CMK (cell line): ENCODE measurements at places on chromosomes 5 and 9.

- DNase-seq = no peak
Measured at GRCh38 chr5:124310453-124310852, 436.0 kb downstream of the ZNF608 start.

- DNase-seq = no peak
Measured at GRCh38 chr9:82526577-82526976, 536.4 kb downstream of the RASEF start.

- DNase-seq = no peak
Measured at GRCh38 chr5:174755106-174755505, 30.7 kb downstream of the MSX2 start.

DNA sequence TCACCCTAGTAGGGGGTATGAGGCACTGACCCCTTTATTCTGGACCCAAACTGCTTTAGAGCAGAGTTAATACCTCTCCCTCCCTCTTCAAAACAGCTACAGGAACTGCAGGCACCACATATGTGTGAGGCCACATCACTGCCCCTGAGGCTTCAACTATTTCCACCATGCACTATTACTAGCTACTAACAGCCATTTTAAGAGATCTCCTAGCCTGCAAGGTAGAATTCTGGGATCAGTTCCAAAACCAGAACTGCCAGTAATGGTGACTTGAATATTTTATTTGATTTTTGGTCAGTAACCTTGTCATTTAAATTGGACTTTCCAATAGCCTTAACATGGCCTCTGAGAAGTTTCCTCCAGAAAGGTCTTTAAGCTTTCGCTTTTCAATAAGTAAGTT is 55.3 kb upstream of the FSD1L start:
- DNase-seq = no peak

DNA sequence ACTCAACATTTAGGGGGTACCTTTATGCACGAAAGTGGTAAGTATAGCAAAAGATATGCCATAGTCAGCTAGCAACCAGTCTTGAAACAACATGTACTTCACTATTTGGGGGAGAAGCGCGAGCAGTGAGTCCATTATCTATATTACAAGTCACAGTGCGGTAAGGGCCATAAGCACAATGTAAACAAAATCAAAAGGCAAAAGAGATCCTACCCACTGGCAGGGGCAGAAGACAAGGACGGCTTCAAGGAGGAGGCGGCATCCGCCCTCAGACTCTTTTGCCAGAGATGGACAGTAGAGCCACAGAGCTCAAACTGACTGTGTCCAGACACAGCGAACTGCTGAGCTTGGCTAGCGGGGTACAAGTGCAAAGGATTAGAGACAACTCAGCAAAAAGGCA is 9.6 kb downstream of the MAPK9 start:
- no peak for DNase-seq

GRCh38 chr5:83750749-83751148 is 30.1 kb upstream of the HAPLN1 start:
- no peak for DNase-seq

DNA sequence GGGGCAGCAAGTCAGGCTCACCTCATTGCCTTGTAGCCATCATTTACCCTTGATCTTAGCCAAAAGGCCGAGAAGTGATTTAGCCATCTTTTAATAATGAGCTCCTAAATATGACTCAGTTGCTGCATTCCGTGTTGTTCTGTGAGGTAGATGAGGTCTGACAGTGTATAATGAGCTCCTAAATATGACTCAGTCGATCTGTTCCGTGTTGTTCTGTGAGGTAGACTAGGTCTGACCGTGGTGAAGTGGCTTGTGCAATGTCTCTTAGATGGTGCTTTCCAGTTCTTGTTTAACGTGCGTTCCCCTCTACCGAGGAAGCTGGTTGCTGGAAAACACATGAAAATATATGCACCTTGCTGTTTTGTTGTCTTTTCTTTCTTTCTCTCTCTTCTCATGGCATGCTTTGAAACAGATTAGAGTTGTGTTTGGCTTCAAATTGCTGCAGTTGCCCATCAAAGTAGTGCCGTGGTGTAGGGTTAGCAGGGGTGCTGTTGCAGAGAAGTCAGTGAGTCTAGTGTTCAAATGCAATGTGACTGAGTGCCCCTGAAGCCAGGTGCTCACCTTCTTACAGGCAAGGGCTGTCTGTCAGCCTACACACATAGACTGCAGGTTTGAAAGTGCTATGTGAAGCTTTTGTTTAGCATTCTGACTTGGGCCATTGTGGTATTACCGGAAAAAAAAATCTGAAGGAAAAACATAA is 118.6 kb downstream of the KDM4C start:
- DNase-seq = no peak

GRCh38 chr5:103208460-103208859 is 50.1 kb upstream of the MACIR start:
- no peak for DNase-seq

DNA sequence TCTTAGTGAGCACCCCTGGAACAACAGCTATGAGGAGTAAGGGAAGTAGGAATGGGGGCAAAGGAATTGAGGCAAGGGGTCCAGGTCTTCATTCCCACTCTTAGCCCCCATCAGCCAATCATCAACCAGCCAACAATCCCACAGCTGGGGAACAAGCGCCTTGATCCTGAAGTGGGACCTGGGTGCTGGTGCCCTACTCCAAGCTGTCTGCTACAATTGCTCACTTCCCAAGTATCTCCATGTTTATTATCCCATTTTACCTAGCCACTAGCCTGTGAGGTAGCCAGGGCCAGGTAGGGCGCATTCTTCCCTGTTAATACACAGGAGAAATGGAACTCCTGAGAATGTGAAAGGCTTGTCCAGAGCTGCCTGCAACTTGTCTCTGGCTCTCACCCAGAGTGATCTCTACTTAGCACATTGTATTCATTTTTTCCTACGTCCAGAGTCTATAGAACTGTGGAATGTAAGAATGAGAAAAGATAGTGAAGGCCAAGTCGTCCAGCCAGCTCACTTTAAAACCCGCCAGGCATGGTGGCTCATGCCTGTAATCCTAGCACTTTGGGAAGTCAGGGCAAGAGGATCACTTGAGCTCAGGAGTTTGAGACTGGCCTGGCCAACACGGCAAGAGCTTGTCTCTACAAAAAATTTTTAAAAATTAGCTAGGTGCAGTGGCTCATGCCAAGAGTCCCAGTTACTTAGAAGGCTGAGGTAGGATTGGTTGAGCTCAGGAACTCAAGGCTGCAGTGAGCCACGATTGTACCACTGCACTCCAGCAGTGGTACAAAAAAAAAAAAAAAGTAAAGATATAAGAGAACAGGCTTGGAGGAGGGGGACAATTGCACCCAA is 6.2 kb upstream of the DNAJC18 start:
- DNase-seq = no peak

DNA sequence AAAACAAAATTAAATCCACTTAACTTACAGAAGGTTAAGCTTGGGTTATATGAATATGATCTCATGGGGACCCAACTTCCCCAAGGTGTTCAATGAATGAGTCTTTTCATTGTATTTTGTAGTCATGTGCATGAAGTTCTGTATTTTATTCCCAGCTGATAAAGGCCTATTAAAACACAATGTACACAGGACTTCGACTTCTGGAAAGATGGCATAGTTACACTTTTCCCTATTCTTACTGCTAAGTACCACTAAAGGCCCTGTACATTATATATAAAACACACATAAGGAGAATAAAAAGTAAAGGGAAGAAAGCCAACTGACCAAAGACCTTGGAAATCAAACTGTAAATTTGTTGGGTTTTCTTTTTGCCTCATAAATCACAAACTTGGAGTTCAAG is 222.4 kb downstream of the SAXO1 start:
- no peak for DNase-seq

GRCh38 chr5:118459490-118459889 is 528.9 kb downstream of the DTWD2 start:
- DNase-seq = no peak

- DNase-seq = no peak
Measured at GRCh38 chr5:128736553-128736952, 198.5 kb upstream of the FBN2 start.

DNA sequence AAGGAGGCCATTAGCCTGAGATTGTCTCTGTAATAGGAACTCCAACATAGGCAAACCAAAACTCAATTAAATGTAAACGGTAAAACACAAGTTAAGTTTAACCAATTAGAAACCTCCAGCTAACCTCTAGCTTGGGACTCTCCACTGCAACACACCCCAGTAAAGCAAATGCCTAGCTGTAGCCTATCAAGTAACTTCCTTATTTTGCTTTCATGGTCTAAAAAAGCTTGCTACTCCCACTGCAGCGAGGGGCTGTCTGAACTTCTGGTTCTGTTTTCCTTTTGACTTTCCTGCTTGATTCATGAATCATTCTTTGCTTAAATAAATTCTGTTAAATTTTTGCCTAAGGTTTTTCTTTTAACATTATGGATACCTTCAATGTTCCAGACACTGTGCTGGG is 24.4 kb upstream of the C5orf46 start:
- no peak for DNase-seq

DNA sequence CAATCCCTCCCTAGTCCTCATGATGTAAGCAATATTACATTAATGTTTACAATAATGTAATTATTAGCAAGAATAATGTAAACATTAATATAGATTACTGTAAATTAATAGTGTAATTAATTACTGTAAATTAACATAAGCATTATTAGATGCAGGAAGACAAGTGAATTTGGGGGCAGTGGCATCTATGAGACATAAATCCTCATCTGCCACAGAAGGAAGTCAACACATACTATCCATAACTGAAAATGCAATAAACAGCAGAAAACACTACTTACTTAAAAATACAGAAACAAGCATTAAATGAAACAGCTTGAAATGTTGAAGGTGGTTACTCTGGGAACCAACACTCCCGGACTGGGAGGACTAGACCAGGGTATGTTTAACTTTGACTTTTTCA is 685 bp upstream of the NIPSNAP3A start:
- no peak for DNase-seq

DNA sequence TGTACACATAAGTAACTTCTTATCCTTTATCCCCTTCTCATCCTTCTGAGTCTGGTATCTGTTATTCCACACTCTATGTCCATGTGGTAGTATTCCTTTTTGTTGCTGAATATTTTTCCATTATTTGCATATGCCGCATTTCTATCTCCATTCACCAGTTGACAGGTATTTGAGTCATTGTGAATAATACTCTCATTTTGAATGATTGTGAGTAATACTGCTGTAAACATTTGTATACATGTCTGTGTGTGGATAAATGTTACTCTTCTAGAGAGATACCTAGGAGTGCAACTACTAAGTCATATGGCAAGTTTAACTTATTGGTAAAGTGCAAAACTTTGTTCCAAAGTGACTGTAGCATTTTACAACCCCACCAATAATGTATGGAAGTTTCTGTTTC is 15.6 kb downstream of the RIC1 start:
- no peak for DNase-seq

- no peak for DNase-seq
Measured at GRCh38 chr5:128965638-128966302, 482 bp downstream of the SLC27A6 start.

DNA sequence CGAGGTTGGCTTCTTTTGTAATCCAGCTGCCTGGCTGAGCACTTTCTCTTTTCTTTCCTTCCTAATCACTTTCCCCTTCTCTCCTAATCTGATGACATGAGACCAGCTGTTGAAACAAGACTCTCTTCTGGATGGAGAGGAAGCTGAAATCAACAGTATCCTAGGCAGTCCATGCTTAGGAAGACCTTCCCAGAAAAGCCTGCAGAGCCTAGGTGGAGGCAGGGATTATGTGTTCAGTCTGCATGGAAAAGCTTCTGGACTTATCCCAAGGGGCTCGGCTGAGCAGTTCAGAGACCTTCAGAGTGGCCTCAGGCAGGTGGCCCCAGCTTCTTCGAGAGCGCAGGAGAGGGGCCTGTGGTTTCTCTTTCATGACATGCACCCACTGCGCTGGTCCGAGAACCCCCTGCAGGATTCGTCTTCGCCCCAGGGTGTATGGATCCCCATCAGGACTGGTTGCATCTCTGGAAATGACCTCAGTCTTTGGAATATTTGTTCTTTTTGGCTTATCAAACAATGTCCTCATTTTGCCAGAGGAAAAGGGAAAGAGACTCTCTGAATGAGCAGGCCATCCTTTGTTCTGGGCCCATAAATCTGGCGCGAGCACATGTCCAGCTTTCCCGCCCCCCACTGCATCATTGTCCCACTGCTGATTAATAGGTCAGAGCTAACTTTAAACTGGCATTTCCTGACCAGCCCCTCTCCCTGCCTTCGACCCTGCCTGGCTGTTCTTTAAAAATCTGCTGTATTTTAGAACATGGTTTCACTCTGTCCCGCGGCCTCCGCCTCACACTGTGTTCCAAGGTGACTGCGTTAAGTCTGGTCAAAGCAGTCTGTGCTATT is 177.9 kb upstream of the KLF4 start:
- no peak for DNase-seq

- DNase-seq = no peak
Measured at GRCh38 chr5:173477345-173478040, 139.0 kb downstream of the BOD1 start.

DNA sequence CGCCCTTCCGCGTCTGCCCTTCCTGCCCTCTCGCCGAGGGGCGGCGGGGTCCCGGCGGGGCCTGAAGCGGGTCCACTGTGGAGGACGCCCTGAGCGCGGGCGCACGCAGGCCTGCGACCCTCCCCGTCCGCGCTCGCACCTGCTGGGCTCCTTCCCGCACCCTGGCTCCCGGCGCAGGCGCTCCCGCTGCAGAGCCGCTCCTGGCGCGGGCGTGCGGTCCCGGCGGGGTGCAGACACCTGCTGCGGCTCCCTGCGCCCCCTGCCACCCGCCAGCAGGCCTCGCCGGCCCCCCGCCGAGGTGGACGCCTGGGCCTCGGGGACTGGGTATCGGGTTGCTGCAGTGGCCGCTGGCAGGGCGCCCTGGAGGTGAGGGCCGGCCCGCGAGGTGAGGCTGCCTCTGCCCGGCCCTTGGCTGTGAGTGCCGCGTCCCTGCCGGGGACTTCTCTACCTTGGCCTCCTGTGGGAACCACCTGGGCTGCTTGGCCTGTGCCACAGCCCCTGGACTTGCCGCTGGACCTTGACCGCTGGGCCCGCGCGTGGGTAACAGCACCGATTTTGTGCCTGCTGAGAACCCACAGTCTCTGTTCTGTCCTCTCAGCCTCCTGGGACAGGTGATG is 627 bp downstream of the ARRDC1 start:
- DNase-seq = no peak

DNA sequence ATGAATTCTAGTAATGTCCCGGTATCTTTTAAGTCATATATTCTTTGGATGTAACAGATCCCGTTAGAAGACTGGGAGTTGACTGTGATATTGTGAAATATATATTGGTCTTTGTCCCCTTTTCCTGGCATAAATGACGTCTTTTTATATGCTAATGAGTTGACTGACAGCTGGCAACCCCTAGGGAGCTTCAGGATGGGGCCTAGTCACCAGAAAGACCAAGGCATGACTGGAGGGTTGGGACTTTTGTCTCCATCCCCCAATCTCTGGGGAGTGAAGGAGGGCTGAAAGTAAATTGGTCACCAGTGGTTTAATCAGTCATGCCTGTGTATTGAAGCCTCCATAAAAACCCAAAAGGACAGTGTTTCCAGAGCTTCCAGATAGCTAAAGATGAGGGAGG is 241.6 kb downstream of the PJA2 start:
- DNase-seq = no peak

DNA sequence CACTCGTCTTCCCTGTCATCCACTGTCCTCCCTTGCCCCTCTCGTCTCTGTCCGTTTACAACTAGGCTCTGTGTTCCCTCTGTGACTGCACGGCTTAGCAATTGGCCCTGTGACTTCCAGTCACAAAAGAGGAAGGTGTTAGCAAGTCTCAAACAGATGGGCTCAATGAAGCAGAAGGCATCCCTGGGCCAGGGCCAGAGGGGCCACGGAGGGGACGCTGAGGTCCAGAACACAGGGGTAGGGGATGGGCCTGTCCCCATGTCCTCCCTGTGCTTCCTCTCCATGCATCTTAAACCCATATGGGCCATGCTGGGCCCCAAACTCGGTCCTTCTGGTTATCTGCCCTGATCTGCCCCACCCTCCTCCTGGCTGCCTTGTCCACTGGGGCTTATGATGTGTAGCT is at the start of gene CD72:
Gene CD72 (minus strand): TSS at position 89 of the 403 bp plus-strand sequence. CDS start 110 bp downstream, outside the sequence.
- DNase-seq = no peak
